IMR-90 (cell line): ENCODE measurements at places on chromosomes 3 and 15. TPM values are rescaled to one million over a fixed set of nuclear protein-coding genes. Genes with fewer than 3 reads are reported as not detected.

- DNase-seq, result peak; percentile 17
These were observed 87.8 kb downstream of the RSL24D1 start for GRCh38 chr15:55108858-55109518.

DNA sequence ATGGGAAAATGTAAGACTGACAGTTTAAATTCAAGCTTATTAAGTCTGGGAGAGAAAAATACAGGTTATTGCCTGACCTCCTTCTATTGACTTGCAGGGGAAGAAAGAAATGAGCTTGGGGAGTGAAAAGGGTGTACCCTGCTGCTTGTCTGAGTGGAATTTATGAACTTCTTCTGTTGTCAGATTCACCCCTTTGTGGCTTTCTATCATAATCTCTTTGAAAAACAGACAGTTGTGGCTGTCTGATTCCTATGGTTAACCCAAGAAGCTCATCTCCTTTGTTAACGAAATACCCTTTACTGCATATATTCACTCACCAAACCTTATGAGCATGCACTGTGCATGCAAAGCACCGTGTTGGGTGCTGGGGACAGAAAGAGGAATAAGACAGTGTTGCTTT is 22.5 kb downstream of the GPD1L start:
- no peak for DNase-seq

CD200R1 gene
- total RNA-seq, result under 0.01 TPM in 2 replicates

COMMD4 gene
- total RNA-seq, result 91.2 and 95.5 TPM in 2 replicates

CPNE4 gene
- not detected in 2 replicates for total RNA-seq
